ENCODE measurements at places on chromosomes 16 and 17.

DNA sequence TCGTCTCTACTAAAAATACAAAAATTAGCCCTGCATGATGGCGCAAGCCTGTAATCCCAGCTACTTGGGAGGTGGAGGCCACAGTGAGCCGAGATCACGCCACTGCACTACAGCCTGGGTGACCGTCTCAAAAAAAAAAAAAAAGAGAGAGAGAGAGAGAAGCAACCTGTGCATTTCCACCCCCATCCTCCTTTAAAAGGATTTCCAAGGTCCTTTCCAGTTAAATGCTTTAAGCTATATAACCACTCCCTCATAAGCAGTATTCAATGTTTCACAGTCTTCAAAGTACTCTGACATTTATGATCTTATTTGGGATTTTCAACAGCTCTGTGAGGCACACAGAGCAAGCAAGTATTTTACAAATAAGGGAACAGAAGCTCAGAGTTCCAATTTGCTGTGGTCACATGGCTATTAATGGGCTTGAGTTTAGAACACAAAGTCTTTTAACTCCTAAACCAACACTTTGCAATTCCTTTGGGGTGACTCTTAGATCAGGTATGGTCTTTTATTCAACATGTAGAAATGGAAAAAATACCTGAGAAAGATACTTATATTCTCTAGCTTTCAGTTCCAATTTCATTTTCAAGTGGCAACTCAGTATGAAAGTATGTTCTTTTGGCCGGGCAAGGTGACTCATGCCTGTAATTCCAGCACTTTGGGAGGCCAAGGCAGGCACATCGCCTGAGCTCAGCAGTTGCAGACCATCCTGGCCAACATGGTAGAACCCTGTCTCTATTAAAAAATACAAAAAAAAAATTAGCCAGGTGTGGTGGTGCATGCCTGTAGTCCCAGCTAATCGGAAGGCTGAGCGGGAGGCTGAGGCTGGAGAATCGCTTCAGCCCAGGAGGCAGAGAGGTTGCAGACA lies 31.3 kb downstream of the SPOP start:
- H3K36me3 ChIP-seq: no peaks in the 10 kb centered on the region
- peak overlapping the region; percentile 41 for H3K4me3 ChIP-seq
- H3K4me1 ChIP-seq: peaks cover 30% of the 10 kb centered on the region
- DNase-seq: no peak
- no peaks in the 10 kb centered on the region for H3K27me3 ChIP-seq
- peak overlapping the region; percentile 83 for H3K27ac ChIP-seq

DNA sequence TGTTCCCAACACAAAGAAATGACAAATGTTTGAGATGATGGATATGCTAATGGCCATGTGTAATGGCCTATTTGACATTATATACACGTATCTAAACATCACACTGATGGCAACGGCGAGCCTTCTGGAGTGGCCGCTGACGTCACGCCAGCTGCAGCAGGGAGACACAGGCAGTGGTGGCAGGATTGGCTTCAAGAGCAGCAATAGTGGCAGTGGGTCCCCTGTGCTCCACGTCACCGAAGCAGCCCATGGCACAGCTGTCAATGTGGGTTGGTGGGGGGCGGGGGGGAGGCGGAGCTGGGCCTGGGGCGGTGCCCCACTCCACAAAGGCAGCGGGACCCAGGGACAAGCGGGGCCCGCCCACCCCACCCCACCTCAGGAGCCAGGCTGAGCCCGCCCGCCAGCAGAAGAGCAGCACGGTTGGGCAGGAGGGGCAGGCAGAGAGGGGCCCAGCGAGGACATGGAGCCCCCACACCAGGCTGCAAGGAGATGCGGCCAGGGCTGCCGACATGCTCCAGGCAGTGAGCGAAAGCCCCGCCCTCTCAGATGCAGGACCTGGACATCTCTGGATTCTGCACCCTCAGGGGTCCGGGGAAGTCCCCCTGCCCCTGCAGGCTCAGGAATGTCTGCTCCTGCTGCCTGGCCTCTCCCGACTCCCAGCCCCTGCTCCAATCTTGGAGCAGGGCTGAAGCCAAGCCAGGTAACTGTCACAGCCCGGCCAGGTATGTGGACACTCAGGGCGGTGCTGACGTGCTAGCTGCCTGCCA lies 64.6 kb downstream of the USP32 start:
- H3K4me3 ChIP-seq: no peak overlapping the region
- no peak for DNase-seq
- no peaks in the 10 kb centered on the region for H3K27me3 ChIP-seq
- peaks cover 14% of the 10 kb centered on the region for H3K4me1 ChIP-seq
- H3K27ac ChIP-seq: no peak overlapping the region
- H3K36me3 ChIP-seq: peaks cover 9% of the 10 kb centered on the region

DNA sequence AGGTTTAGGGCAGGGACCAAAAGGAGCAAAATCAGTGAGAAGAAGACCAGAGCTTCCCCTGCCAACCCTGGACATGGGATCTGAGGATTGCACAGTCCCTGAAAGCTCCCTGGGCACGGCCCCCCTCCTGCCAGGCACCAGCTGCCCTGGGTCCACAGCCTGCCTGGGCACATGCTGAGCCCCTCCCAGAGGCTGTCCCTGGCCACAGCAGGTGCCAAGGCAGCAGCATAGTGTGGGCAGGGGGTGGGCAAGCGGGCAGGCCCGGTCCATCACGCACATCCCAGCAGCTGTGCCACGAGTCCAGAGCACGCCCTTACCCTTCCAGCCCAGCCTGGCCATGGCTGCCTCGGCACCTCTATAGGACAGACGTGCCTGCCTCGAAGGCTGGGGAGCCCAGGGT lies 12.7 kb downstream of the SCN4A start:
- H3K27me3 ChIP-seq: no peaks in the 10 kb centered on the region
- no peaks in the 10 kb centered on the region for H3K36me3 ChIP-seq
- H3K4me3 ChIP-seq: no peak overlapping the region
- H3K27ac ChIP-seq: no peak overlapping the region
- peaks cover 26% of the 10 kb centered on the region for H3K4me1 ChIP-seq

GRCh38 chr16:85262558-85263238 lies 150.4 kb upstream of the CIBAR2 start:
- H3K27me3 ChIP-seq: no peaks in the 10 kb centered on the region
- H3K4me1 ChIP-seq: no peaks in the 10 kb centered on the region
- no peaks in the 10 kb centered on the region for H3K36me3 ChIP-seq
- DNase-seq: no peak
- H3K4me3 ChIP-seq: no peak overlapping the region

DNA sequence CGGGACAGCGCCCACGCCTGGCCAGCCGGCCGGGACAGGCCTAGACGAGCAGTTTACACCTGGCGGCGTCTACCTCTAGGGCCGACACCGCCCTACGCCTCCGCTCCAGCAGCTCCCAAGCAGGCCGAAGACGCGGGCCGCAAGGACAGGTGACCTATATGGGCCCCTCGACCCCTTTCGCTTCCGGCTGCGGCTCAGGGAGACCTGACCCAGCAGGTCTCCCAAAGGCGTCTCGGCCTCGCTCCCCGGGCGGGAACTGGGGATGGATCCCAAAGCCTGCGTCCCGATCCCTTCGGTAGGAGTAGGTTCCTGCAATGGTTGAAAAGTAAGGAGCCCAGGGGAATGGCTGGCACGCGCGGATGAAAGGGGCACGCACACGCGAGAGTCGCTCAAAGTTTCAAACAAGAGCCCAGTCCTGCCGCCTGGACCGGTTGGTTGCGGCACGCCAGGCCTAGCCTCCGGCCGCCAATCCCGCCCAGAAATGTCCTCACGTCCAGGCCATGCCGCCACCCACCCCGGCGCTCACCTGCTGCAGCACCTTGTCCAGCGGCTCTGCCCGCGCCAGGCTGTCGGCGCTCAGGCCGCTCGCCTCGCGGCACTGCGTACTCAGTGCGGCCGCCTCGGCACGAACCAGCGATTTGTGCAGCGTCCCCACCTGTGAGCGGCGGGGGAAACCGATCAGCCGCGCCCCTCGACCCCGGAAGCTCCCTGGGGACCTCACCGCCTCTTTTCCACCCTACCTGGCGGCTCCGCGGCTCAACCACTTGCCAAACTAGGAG lies 630 bp downstream of the ESRP2 start:
- H3K4me1 ChIP-seq: peaks cover 54% of the 10 kb centered on the region
- no peak for DNase-seq
- H3K4me3 ChIP-seq: peak overlapping the region; percentile 68
- H3K27ac ChIP-seq: peak overlapping the region; percentile 85
- no peaks in the 10 kb centered on the region for H3K27me3 ChIP-seq

DNA sequence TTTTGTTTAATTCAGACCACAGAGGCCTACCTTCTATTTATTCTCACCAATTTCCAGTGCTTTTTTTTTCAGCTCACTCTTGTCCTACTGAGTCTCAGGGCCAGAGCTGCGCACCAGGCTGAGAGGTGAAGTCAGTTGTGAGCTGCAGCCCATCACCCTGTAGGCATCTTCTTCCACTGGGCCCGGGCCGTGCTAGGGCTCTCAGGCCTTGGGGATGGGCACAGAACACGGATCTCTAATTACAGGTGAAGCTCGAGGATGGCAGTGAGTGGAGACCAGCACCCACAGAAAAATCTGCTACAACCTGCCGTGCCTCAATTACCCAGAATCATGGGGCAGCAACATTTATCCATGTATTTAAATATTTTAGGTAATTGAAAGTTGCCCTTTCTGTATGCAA lies 82.1 kb downstream of the IRX5 start:
- DNase-seq: no peak
- no peaks in the 10 kb centered on the region for H3K36me3 ChIP-seq
- no peak overlapping the region for H3K27ac ChIP-seq
- H3K4me1 ChIP-seq: no peaks in the 10 kb centered on the region
- H3K4me3 ChIP-seq: no peak overlapping the region
- H3K27me3 ChIP-seq: no peaks in the 10 kb centered on the region

DNA sequence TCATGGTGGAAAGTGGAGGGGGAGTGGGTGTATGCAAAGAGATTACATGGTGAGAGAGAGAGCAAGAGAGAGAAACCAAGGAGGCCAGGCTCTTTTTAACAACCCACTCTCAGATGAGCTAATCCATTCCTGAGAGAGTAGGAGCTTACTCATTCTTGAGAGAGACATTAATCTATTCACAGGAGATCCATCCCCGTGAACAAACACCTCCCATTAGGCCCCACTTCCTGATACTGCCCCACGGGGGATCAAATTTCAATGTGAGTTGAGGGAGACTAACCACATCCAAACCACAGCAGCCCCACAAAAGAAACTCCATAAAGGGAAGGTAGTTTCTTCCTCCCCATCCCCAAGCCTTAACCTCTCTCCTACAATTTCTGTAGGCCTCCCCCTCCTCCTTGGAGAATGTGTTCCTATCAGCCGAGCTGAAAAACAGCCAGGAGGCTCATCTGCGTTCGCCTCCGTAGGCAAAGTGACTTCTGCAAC lies 450.0 kb downstream of the NPIPA7 start:
- peaks cover 13% of the 10 kb centered on the region for H3K27me3 ChIP-seq
- no peaks in the 10 kb centered on the region for H3K4me1 ChIP-seq
- no peak for DNase-seq
- no peaks in the 10 kb centered on the region for H3K36me3 ChIP-seq
- H3K4me3 ChIP-seq: no peak overlapping the region

GRCh38 chr17:48520631-48521079 lies 10.2 kb downstream of the HOXB1 start:
- DNase-seq: no peak
- H3K4me1 ChIP-seq: no peaks in the 10 kb centered on the region
- H3K36me3 ChIP-seq: no peaks in the 10 kb centered on the region

DNA sequence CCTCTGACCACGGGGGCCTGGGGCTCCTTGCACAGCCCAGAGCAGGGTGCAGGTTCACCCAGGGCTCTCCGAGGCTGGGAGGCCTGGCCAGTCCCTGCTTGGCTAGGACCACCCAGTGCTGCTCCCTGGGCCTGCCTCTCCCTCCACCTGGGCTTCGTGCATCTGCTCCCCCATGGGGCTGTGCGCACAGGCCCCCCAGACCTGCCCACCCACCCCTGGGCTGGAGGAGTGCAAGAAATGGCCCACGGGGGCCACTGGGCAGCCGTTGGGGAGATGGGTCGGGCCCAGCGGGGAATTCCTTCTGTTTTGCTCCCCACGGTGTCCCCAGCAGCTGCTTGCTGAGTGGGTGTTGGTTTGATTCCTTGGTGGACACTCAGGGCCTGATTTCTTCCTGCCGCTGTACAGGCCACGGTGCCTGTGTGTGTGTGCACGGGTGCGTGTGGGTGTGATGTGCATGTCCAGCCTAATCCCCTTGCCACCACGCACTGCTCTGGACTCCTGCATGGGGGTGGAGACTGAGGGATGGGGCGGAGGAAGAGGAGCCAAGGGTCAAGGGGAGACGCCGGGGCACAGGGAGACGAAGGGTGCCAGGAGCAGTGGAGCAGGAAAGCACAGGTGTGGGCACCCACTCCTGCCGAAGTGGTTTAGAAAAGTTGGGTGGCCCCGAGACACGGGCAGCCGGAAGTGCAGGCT lies 8.5 kb downstream of the PRSS27 start:
- H3K4me3 ChIP-seq: no peak overlapping the region
- H3K27me3 ChIP-seq: no peaks in the 10 kb centered on the region
- peaks cover 9% of the 10 kb centered on the region for H3K4me1 ChIP-seq
- no peak for DNase-seq

GRCh38 chr16:50607051-50607431 lies 58.8 kb downstream of the NKD1 start:
- H3K4me1 ChIP-seq: peaks cover 100% of the 10 kb centered on the region
- H3K27ac ChIP-seq: peak overlapping the region; percentile 87
- no peaks in the 10 kb centered on the region for H3K27me3 ChIP-seq

DNA sequence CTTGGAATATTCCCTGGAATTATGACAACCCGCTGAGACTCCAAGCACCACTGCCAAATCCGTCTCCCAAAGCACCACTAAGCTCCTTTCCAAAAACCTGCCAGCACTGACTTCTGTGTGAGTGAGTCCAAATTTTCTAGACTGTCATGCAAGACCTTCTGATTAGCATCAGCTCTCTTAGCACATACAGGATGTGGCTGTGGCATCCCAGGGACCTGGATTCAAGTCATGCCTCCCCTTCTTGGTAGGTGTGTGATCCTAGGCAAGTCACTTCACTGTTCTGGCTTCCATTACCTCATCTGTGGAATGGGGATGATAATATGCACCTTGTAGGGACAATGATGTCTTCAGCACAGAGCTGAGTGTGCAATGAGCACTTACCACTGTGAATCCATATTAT lies 38.3 kb upstream of the USP7 start:
- no peak overlapping the region for H3K27ac ChIP-seq
- H3K36me3 ChIP-seq: no peaks in the 10 kb centered on the region
- H3K27me3 ChIP-seq: no peaks in the 10 kb centered on the region
- no peak for DNase-seq

- peaks cover 52% of the 10 kb centered on the region for H3K4me1 ChIP-seq
- no peak for DNase-seq
- H3K36me3 ChIP-seq: no peaks in the 10 kb centered on the region
- no peak overlapping the region for H3K4me3 ChIP-seq
- H3K27me3 ChIP-seq: no peaks in the 10 kb centered on the region
These were observed 45.5 kb downstream of the TBC1D16 start for GRCh38 chr17:79990051-79990592.

GRCh38 chr17:36856222-36856621 lies 81.1 kb upstream of the LHX1 start:
- H3K27me3 ChIP-seq: no peaks in the 10 kb centered on the region
- no peak overlapping the region for H3K27ac ChIP-seq
- H3K4me1 ChIP-seq: no peaks in the 10 kb centered on the region
- no peaks in the 10 kb centered on the region for H3K36me3 ChIP-seq
- DNase-seq: no peak

DNA sequence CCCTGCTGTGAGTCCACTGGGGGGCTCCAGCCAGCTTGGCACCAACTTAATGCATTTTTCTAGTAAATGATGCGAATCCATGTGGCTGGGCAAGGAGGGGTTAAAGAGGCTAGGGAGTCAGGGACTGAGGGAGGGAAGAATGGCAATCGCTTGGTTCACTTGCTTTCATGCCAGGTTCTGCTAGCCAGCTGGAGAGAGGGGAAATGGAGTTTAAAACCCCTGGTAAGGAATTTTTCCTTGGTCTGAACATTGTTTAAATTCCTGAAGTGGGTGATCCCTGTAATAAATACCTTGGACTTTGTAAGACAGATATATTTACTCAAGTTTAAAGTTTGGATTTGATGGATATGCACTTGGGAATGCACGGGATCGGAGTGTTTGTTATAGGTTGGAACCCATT lies 22.8 kb downstream of the ANKFN1 start:
- H3K27ac ChIP-seq: no peak overlapping the region
- H3K4me1 ChIP-seq: peaks cover 46% of the 10 kb centered on the region
- H3K27me3 ChIP-seq: no peaks in the 10 kb centered on the region
- DNase-seq: no peak

All from esophagus muscularis mucosa (tissue), 4 donors.